Putamen (tissue), 1 donor: ENCODE measurements at places on chromosomes 3 and 15.
A peak's percentile ranks its signal among the peaks of the same experiment; 100 is the strongest.

- no peak for DNase-seq
Observed at GRCh38 chr15:61169904-61170695, 59.0 kb downstream of the RORA start.

GRCh38 chr3:114294940-114295480 is 1.2 kb downstream of the TIGIT start:
- DNase-seq = no peak

- peak; percentile 83 for DNase-seq
Observed at GRCh38 chr3:56799251-56799882, 2.4 kb downstream of the ARHGEF3 start.

DNA sequence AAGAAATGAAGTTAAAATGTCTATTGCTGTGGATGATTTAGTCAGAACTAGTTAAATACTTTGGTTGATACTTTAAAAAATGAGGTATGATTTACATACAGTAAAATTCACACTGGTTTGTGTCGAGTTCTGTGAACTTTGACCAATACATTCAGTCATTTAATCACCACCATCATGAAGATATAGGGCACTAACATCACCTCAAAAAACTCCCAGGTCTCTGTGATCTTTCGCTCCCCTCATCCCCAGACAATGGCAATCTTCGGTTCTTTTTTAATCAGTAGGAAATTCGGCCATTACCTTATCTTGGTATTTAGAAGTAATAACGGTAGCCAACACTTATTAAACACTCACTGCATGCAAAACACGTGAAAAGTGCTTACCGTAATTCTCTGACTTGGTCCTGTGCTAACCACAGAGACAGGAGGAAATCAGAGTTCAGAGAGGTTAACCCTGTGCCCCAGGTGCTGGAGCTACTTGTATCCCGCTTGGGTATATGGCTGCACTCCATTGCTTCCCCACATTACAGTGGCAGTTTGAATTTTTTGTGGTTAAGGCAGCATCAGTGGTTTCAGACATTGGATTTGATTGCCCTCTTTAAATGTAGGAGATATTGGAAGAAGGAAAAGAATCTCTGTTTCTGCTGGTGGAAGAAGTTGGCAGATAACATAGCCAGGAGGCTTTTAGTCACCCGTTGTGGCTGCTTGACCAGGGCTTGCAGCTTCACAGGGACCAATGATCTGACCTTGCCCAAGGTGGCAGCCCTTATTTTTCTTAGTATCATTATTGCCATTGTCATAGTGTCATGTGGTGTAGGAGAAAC is 4.2 kb downstream of the PLCL2 start:
- no peak for DNase-seq

- no peak for DNase-seq
Observed at GRCh38 chr3:154904328-154904727, 175.8 kb upstream of the MME start.

GRCh38 chr3:41350441-41350840 is 151.1 kb downstream of the CTNNB1 start:
- DNase-seq = no peak

- peak; percentile 31 for DNase-seq
Observed at GRCh38 chr15:82999905-83000671, 11.4 kb downstream of the C15orf40 start.

DNA sequence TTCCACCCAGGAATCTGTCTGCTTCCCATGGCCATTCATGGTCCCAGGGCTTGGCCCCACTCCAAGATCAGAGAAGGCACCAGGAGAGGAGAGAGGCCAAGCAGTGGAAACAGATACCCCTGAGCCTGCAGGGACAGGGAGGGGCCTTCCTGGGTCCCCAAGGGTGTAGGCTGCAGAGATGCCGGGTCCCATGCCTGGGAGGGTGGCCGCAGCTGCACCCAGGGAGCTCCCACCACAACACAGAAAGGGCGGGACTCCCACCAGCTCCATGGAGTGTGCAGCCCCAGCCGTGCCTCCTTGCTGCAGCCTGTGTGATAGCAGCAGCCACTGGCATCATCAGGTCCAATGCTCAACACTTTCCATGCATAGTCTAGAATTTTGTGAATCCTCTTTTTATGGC is 331.5 kb downstream of the UACA start:
- DNase-seq = no peak

DNA sequence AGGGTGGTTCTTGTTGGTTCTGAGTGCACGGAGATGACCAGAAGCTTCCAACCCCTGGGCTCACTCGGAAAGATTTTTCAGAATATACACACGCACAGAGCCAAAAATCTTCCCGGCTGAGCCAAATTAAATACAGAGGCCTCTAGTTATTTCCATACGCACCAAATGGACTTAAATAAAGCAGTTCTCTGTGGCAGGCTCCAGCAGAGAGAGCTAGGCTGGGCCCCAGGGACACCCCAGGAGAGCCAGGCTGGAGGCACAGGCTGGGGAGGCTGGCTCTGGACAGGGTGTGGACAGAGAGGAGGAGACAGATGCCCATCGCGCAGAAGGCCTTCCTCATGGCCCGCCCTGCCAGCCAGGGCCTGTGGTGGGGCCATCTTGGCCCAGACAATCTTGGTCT is 115.9 kb downstream of the IQSEC1 start:
- no peak for DNase-seq

- DNase-seq = no peak
Observed at GRCh38 chr3:165359005-165359404, 162.8 kb upstream of the SLITRK3 start.

- DNase-seq = no peak
Observed at GRCh38 chr3:135218304-135218703, 423.2 kb downstream of the EPHB1 start.

DNA sequence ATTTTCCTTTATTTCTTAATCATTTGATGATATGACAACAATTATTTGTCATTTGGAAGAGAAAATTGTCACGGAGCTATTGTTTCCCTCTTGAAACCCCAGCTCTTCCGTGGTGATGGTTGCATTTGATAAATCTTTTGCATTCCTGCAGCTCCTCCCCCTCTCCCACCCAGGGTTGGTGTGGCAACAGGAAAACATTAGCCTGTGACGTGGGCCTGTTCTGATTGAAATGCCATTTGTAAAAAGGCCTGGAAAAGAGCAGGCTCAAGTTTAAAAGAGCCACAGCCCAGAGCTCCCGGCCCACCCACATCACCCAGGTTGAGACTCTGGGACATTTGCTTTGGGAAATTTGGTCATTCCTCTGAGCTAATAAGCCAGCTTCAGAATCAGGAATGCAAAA is 282.5 kb downstream of the RPLP1 start:
- DNase-seq = no peak

DNA sequence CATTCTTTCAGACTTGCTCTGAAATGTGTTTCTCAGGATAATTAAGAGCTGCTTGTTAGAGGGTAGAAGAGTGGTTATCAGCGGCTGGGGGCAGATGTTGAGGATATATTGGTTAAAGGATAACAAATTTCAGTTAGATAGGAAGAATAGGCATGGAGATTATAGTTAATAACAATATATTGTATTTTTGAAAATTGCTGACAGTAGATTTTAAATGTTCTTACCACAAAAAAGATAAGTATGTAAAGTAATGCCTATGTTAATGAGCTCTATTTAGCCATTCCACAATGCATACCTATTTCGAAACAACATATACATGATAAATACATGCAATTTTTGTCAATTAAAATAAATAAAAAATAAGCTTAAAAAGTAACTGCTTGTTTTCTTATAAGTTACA is 123.3 kb downstream of the SERPINI1 start:
- no peak for DNase-seq

- peak; percentile 42 for DNase-seq
Observed at GRCh38 chr3:46867550-46867898, 4.3 kb upstream of the MYL3 start.

- DNase-seq = no peak
Observed at GRCh38 chr3:17972959-17973906, 230.8 kb upstream of the TBC1D5 start.

GRCh38 chr3:26768068-26768651 is 145.6 kb downstream of the LRRC3B start:
- no peak for DNase-seq

GRCh38 chr15:44763187-44763586 is 26.9 kb downstream of the TRIM69 start:
- no peak for DNase-seq

DNA sequence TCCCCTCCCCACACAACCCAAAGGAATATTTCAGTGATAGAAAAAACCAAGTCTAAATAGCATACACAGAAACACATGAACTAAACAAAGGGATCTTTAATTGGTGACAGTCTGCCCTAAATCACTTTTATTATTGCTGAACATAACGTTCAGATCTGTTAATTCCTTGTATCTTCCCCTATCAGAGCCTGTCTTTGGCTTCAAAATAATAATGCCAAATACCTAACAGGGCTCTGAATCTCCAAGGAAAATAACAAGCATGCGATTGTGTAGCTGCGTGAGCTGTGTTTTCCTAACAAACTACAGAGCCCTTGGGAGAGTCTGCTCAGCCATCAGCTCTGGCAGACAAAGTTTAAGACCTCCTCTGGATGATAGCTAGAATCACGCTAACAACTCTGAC is 1010.1 kb downstream of the ROBO1 start:
- DNase-seq = no peak

- DNase-seq = no peak
Observed at GRCh38 chr3:170703121-170703588, 117.3 kb upstream of the SLC7A14 start.

DNA sequence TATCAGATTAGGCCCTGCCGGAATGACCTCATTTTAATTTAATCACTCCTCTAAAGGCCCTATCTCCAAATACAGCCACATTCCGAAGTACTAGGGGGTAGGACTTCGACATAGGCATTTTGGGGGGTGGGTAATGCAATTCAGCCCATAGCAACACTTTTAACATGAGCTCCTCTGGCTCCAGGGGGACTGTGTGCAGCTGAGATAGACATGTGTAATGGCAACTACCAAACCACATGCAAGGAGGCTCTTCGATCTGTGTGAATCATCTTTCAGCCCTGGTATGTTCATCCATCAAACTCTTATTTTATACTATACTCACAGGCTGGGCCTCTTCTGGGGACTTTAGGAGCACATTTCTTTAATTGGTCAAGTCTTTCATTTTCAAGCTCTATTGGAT is 57.4 kb upstream of the PPARG start:
- no peak for DNase-seq

GRCh38 chr3:107752202-107752990 is 229.6 kb downstream of the BBX start:
- DNase-seq = no peak

- DNase-seq = no peak
Observed at GRCh38 chr3:128080323-128081080, 28.3 kb downstream of the SEC61A1 start.

GRCh38 chr3:191361456-191361855 is 31.1 kb upstream of the UTS2B start:
- DNase-seq = no peak

DNA sequence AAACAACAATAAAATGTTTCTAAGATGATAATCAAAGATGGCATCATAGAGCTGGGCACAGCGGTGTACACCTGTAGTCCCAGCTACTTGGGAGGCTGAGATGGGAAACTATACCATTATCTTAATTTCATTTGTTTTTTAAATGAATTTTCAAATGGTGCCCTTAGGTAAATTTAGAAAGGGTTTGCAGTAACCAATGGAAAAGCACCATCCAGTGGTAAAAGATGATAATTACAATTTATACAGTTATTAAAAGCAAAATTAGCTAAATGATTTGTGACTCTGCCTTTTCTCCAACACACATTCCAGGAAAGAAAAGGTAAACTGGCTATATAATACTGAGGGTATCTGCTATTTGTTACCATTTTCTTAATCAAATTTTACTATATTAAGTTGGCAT is 14.4 kb upstream of the ANKRD28 start:
- DNase-seq = no peak

- DNase-seq = no peak
Observed at GRCh38 chr3:190673148-190673547, 159.3 kb downstream of the IL1RAP start.

GRCh38 chr3:144128108-144128892 is 156.7 kb downstream of the DIPK2A start:
- DNase-seq = no peak

- DNase-seq = no peak
Observed at GRCh38 chr15:65801229-65801805, 9.2 kb upstream of the DENND4A start.

- DNase-seq = no peak
Observed at GRCh38 chr3:177565981-177566380, 368.7 kb upstream of the TBL1XR1 start.

- DNase-seq = no peak
Observed at GRCh38 chr15:93467337-93467736, 378.3 kb upstream of the RGMA start.

DNA sequence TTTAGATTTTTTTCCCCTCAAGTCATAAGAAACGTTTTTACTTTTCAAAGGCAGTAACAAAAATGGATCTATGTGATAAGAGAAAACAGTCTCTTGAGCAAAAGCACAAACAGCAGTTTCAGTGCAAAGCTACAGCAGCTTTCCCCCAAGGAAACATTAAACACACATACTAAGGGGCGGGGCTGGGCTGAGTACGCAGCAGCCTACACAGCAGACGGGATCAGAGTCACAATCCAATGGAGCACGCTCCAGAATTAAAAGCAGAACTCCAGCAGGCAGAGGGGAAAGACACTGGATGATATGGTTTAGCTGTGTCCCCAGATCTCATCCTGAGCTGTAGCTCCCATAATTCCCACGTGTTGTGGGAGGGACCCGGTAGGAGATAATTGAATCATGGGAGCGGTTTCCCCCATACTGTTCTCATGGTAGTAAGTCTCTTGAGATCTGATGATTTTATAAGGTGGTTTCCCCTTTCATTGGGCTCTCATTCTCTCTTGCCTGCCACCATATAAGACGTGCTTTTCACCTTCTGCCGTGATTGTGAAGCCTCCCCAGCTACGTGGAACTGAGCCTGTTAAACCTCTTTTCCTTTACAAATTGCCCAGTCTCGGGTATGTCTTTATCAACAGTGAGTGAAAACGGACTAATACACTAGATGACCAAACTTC is 116.2 kb upstream of the SLCO3A1 start:
- no peak for DNase-seq

DNA sequence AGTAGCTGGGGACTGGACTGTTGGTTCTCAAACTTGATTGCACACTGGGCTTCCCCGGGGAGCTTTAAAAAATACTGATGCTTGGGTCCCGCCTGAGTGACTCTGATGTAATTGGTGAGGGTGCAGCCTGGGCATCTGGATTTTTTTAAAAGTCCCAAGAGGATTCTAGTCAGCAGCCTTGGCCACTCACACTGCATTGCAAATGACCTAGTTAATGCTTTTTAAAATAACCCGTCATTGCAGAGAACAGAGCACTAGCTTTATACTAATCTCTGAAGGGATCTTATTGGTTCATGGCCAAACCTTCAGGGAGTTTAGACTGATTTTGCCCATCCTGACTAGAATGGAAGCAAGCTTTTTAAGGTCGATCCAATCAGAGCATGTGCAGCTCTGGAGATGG is 310.6 kb upstream of the PROK2 start:
- DNase-seq = no peak

GRCh38 chr15:99424978-99425656 is 140.7 kb upstream of the MEF2A start:
- no peak for DNase-seq

GRCh38 chr3:128794067-128794768 is 68.2 kb downstream of the RAB7A start:
- peak; percentile 75 for DNase-seq

- DNase-seq = no peak
Observed at GRCh38 chr3:197093871-197094270, 64.3 kb upstream of the MELTF start.
